Amniotic epithelial cell (primary cell): ENCODE measurements at places on chromosomes 5 and 9.

GRCh38 chr5:152051499-152052454 lies 127.1 kb upstream of the GLRA1 start:
- no peak for DNase-seq

GRCh38 chr9:74309654-74310053 lies 187.5 kb upstream of the RORB start:
- DNase-seq: no peak

DNA sequence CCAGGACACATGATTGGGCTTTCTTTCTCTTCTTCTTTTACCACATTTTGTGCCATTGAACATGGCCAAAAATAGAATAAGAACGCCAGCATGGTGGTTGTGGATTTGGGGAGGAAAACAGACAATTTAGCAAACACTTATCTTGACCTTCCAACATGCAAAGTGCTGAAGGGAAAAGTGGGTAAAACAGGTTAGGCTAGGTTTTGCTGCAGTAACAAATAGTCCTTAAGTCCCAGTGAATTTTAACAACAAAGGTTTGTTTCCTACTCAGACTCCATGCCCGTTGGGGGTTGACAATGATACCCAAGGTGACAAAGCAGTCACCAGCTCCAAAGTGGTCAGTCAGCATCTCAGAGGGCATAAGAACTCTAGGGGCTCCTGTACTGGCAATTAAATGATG lies 43.2 kb upstream of the STC2 start:
- DNase-seq: no peak

GRCh38 chr9:25658571-25658970 lies 19.7 kb downstream of the TUSC1 start:
- no peak for DNase-seq

GRCh38 chr9:38386319-38386895 lies 6.1 kb upstream of the ALDH1B1 start:
- no peak for DNase-seq

- no peak for DNase-seq
These were observed 469.6 kb downstream of the GADD45G start for GRCh38 chr9:90074316-90074962.

DNA sequence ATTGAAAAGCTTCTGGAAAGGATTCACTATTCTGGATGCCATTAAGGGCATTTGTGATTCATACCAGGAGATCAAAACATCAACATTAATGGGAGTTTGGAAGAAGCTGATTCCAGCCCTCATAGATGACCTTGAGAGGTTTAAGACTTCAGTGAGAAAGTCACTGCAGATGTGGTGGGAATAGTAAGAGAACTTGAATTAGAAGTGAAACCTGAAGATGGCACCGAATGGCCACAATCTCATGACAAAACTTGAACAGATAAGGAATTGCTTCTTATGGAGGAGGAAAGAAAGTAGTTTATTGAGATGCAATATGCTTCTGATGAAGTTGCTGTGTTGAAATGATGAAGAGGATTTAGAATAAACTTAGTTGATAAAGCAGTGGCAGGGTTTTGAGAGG lies 254.6 kb upstream of the SLC24A2 start:
- peak; percentile 0 for DNase-seq
